ENCODE measurements at places on chromosomes 11 and 22.

DNA sequence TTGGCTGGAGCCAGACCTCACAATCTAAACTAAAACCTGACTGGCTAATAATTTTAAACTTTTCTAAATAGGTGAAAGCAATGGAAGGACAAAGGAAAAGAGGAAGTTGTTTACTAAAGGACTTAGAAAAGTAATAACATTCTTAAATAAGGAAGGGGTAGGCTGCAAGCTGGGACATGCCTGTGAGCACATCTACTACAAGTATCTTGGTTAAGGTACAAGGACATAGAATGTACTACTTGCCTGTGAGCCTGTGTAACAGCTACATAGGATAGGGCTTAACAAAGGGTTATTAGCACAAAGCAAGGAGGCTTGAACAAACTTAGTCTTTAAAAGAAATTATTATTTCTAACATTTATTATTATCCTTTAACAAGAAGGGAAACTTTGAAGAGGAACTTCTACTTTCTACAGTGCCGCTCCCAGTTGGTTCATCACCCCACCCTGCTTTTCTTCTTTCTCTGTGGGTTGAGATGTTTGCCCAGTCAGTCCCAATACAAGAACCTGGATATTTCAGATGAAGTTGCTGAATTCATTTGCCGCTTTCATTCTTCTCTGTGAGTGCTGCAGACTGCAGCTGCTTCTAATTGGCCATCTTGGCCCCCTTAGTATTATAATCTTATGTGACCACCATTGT, 87.5 kb downstream of the PRMT3 start:
- peak; percentile 15 for DNase-seq

- DNase-seq = no peak
Measured at GRCh38 chr22:42334875-42335512, 64.5 kb upstream of the TCF20 start.

DNA sequence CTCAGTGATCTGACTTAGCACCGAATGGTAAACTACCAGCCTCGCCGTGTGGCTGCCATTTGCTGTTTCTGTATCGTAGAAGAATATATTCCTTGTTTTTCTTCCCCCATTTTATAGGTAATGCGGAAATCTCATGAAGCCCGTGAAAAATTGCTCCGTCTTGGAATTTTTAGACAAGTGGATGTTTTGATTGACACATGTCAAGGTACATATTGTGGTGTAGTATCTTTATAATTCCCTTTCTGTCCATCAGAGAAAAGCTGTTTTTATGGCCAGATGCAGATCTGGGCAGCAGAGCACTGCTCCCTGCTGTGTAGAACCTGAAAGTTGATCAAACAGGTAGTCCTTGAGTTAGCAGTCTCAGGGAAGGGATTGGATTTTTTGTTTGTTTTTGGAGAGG, 13.4 kb downstream of the SAMM50 start:
- DNase-seq = no peak

- DNase-seq = no peak
Measured at GRCh38 chr11:43557553-43558110, 122.9 kb upstream of the HSD17B12 start.

- DNase-seq = no peak
Measured at GRCh38 chr11:90704510-90704909, 481.7 kb upstream of the CHORDC1 start.

GRCh38 chr11:62338218-62338617, 970 bp downstream of the ASRGL1 start:
- DNase-seq = no peak

DNA sequence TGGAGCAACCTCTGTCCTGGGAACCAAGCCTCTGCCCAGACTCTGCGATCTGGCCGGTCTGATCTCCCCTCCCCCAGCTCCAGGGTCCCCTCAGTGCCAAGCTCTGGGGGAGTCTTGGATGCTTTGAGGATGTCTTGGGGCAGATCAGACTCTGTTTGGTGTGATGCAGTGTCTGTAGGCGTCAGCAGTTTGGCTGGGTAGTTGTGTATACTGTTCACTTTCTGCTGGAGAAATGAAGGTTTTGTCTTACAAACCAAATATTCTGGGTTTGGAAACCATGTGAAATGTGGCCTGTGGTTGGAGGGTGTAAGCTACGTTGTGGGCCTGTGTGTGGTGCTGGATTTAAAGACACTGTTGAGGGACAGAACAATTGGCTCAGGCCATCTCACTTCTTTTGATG, 4.6 kb downstream of the INSC start:
- no peak for DNase-seq

GRCh38 chr22:37604875-37605274, 3.8 kb upstream of the GGA1 start:
- DNase-seq = peak; percentile 68

DNA sequence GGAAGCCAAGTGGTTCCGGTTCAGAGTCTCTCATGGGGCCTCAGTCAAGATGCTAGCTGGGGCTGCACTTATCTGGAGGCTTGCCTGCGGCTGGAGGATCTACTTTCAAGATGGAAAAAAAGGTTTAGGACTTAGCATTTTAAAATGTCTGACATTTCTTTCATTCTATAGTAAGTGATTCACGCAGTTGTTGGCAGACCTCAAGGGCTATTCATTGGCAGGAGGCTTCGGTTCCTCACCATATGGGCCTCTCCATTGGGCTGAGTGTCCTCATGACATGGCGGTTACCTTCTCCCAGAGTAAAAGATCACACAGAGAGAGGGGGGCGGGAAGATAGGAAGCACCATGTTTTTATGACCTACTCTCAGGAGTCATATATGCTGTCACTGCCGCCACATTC, 298.0 kb upstream of the PLET1 start:
- no peak for DNase-seq

GRCh38 chr11:77039491-77040400, 5.5 kb downstream of the B3GNT6 start:
- DNase-seq = peak; percentile 31

- no peak for DNase-seq
Measured at GRCh38 chr11:108601150-108601549, 7.6 kb upstream of the EXPH5 start.

- no peak for DNase-seq
Measured at GRCh38 chr11:80650966-80651365, 1210.1 kb upstream of the TENM4 start.

DNA sequence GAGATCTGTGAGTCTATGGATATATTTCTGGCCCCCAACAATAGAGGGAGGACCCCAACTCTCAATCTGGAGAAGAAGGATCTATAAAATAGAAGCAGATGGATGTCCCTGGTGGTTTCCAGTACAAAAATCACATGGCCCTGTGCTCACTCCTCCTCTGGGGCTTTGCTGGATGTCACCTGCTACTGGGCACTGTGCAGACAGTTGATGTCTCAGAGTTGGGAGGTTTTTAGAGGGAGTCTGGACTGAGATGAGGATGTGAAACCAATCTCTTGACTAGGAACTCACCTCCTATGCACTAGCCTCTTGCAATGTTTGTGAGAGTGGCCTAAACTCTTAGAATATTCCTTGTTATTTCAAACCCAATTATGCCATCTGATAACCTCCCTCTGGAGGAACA, 107.2 kb downstream of the SCN3B start:
- peak; percentile 68 for DNase-seq

DNA sequence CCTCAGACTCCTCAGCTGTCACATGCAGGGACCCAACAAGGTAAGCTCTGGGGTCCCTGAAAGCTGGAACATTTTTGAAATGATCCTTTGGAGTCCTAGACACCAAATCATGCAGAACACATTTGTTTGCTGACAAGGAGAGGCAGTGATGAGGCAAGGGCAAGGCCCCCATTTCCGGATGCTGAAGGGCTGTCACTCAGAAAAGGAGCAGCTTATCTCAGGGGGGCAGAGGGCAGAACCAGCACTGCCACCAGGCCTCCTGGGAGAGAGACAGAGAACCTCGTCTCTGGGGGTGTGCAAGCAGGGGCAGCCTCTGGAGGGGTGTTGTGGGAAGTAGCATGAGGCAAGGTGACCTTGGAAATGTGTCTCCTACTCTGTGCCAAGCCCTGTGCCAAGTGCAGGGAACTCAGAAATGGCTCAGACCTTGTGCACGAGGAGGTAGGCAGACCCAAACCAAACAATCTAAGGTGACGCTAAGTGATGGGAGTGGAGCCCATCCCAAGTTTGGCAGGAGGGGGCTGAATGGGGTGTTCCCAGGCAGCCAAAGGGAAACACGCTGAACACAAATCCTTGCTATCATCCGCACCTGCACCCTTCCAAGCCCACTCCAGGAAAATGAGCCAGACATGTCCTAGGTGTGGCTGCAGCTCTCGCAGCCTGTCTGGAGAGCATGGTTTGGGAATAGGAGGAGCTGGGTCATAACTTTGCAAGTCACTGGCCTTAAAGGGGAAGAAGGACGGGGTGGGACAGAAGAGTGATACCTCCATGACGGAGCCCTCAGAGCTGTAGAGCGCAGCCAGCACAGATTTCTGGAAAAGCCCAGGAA, 94.2 kb downstream of the PDE2A start:
- DNase-seq = no peak

DNA sequence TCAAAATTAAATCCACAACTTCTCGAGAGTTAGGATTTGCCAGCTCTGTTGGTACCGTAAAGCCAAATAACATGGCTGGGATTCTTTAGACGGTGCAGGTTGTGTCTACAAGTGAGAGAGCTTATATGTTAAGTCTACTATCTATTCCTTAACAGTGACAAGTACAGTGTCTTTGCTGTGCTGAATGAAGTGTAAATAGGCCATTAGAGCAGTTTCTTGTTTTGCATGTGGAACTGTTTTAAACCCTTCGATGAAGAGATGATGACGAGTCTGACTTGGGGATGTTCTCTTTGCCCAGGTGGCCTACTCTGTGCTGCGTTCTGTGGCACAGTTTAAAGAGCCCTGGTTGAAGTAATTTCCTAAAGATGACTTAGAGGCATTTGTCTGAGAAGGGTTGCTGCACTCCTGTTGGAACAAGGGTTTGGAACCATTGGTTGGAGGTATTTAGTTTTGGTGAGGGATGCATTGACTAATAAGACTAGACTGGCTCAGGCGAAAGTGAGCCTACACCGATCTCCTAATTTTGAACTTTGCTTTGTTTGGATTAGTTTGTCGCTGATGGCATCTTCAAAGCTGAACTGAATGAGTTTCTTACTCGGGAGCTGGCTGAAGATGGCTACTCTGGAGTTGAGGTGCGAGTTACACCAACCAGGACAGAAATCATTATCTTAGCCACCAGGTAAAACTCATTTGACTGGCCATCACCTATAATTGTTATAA, 988 bp downstream of the RPS3 start:
- no peak for DNase-seq

GRCh38 chr11:128684549-128685401, 9.1 kb upstream of the FLI1 start:
- no peak for DNase-seq

DNA sequence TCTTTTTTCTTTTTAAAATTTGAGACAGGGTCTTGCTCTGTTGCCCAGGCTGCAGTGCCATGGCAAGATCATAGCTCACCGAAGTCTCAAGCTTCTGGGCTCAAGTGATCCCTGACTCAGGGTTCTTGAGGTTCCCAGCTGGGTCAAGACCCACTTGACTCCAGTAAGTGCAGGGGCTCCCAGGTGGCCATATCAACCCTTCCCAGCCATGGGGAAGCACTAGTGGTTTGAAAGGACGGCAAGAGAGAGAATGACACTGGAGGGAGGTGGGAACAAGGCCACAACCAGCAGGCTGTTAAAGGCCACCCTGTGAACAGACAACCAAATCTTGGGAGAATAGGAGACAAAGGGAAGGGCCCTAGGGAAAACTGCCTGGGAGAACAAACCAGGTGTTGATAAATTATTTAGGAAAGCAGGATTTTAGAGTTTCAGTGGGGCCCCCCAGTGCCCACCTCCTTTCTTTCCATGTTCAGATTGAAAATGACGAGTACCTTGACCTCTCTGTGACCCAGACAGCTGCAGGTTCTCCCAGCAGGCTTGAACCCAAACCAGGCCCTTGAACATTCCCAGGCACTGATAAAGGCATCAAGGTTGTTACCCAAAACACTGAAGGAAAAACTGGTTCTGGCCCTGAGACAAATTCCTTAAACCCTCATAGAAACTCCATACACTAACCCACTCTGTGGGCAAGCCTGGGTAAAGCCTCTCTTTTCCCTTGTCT, 28.8 kb downstream of the KLHL22 start:
- DNase-seq = no peak

- DNase-seq = no peak
Measured at GRCh38 chr11:103987629-103988594, 48.5 kb upstream of the DDI1 start.

GRCh38 chr11:76313913-76314740, 66.8 kb downstream of the THAP12 start:
- DNase-seq = no peak

- DNase-seq = peak; percentile 74
Measured at GRCh38 chr11:6298605-6299004, 21.7 kb downstream of the CAVIN3 start.

DNA sequence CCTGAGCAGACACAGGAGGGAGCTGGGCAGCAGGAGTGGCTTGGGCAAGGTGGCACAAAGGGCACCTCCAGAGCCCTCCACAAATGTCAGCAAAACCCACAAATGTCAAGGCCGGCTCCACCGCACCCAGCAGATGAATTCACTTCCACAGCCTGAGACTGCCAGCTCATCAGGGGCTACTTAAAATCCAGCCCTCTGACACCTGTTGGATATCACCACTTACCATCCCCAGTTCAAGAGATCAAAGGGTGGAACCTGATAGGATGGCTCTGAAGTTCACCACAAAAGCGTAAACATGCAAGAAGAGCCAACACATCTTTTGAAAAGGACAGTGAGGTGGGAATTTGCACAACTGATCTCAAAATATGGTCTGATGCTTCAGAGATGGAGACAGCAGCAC, 168.6 kb upstream of the GRK3 start:
- DNase-seq = no peak

- no peak for DNase-seq
Measured at GRCh38 chr11:88536616-88537265, 199.2 kb upstream of the CTSC start.

- DNase-seq = no peak
Measured at GRCh38 chr11:27381238-27381666, 18.2 kb upstream of the CCDC34 start.

DNA sequence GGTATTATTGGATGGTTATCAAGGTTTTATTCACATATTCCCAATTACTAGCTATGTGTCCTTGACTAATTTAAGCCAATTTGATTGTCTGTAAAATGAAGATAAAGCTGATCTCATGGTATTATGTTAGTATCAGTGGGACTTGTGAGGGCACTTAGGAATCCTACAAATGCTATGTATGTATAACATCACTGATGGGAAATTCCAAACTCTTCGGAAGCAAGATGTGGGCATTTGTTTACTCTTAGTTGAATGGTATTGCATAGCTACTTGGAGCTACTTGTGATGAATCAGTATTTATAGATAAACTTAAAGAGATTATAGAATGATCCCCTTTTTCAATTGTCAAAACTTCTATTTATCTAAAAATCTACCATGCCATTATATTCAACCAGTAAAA, 239.9 kb downstream of the CNTN5 start:
- no peak for DNase-seq

- no peak for DNase-seq
Measured at GRCh38 chr11:59186130-59186594, 14.2 kb downstream of the DTX4 start.

GRCh38 chr11:27971171-27971570, 136.8 kb downstream of the KIF18A start:
- no peak for DNase-seq

DNA sequence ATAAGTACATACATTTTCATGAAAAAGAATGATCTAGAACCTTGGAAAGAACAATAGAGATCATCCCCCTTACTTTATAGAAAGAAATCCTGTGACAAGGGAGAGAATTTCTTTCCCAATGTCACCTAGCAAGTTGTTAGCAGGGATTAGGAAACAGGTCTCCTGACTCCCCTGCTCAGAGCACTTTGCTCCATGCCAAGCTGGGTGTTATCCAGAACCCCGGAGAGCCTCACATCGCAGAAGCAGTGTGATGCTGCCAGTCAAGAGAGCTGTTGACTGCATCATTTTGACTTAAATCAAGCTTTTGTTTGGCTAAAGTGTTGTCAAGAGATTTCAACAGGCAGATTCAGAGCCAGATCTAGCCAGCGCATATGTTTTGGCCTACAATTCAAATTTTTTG, 3.6 kb upstream of the RRAS2 start:
- no peak for DNase-seq

Measured in suppressor macrophage (primary cell).